ENCODE measurements at places on chromosomes 4 and X. TPM values are rescaled to one million over a fixed set of nuclear protein-coding genes. Genes with fewer than 3 reads are reported as not detected.

The PPBP gene
- polyA plus RNA-seq, result not detected

The P2RY10 gene
- polyA plus RNA-seq, result 0.07 TPM

The IRS4 gene
- polyA plus RNA-seq, result not detected

The SHISA3 gene
- 7.2 TPM for polyA plus RNA-seq

The SHROOM4 gene
- polyA plus RNA-seq, result 7.1 TPM

The APLN gene
- polyA plus RNA-seq, result 3.6 TPM

All from heart left ventricle (tissue), 16 donors.